ENCODE measurements at places on chromosomes 5 and 9. TPM values are rescaled to one million over a fixed set of nuclear protein-coding genes. Genes with fewer than 3 reads are reported as not detected.

RNF183 gene
- not detected for total RNA-seq

WNK2 gene
- 0.55 TPM for total RNA-seq

LECT2 gene
- not detected for total RNA-seq

MAP1B gene
- total RNA-seq = 0.18 TPM

C1QTNF2 gene
- total RNA-seq = not detected

NR6A1 gene
- total RNA-seq = 2.4 TPM

TTC23L gene
- total RNA-seq = 0.63 TPM

SH3GL2 gene
- not detected for total RNA-seq

RNF180 gene
- total RNA-seq = not detected

PCDHA1 gene
- total RNA-seq = not detected

NXNL2 gene
- not detected for total RNA-seq

PTCH1 gene
- total RNA-seq = 7.9 TPM

TTC16 gene
- 1.8 TPM for total RNA-seq

C1QTNF3 gene
- 1.4 TPM for total RNA-seq

SLC28A3 gene
- 1.2 TPM for total RNA-seq

All from CD8-positive, alpha-beta memory T cell (primary cell).